CD4-positive, alpha-beta T cell treated with Interleukin-15 for 4 hours (primary cell): ENCODE measurements at places on chromosomes 5 and 9.

DNA sequence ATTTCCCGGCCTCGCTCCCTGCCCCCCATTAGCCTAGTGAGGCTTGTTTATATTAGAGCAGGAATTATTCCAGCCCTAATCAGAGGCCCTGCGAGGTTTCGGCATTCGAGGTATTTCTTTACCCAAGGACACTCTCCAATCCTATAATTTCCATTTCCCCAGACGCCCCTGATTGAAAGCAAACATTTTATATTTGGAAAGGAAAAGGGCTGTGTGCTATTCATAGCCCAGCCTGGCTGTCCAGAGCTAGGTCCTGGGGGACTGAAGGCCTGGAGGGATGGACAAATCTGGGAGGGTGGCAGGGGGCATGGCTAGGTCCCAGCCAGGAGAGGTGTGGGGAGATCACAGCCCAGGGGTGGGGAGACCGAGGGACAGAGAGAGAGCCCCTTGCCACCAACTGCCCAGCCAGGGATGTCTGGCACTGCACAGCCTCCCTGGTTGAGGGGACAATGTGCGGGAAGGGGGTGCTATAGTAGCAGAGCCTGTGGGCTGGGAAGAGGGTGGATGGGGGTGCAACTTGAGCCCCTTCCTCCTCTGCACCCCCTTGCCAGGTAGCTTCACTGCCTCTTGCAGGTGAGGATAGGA, 125.1 kb downstream of the BARX1 start:
- DNase-seq, result no peak

DNA sequence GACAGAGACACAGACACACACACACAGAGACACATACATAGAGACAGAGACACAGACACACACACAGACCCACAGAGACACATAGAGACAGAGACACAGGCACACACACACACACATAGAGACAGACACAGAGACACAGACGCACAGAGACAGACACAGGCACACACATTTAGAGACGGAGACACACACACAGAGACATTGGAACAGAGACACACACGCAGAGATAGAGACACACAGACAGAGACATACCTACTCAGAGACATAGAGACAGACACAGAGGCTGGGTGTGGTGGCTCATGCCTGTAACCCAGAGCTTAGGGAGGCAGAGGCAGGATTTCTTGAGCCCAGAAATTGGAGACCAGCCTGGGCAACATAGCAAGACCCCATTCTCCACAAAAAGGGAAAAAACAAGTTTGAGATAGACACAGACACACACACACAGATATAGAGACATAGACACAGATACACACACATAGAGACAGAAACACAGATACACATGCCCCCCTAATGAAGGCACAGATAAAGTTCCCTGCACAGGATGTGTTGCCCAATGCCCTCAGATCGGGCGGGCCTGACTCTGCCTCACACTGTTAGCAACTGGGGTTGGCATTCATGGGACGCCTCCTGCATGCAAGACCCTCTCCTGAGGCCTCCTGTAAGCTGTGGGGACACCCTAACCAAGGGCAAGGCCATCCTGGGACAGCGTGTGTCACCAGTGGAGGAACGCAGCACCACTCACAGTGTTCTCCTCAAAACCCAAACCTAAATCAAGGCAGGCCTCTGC, 3.3 kb upstream of the RALGDS start:
- no peak for DNase-seq

DNA sequence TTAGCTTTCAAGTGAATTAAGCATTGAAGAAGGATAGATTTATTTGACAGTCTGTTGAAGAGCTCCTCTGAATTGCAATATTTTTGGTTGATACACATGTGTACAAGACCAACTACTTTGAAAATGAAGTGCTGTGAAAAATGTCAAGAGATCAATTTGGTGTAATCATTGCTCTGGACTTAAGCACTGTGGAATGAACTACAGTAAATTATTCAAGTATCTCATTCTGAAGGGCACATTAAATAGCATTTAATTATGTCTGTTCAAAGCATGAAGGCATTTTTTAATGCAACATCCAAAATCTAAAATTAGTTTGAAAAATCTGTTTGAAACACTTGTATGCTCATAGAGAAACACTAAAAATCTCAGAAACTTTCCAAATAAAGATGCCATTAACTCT, 107.5 kb downstream of the CDH18 start:
- DNase-seq, result no peak

DNA sequence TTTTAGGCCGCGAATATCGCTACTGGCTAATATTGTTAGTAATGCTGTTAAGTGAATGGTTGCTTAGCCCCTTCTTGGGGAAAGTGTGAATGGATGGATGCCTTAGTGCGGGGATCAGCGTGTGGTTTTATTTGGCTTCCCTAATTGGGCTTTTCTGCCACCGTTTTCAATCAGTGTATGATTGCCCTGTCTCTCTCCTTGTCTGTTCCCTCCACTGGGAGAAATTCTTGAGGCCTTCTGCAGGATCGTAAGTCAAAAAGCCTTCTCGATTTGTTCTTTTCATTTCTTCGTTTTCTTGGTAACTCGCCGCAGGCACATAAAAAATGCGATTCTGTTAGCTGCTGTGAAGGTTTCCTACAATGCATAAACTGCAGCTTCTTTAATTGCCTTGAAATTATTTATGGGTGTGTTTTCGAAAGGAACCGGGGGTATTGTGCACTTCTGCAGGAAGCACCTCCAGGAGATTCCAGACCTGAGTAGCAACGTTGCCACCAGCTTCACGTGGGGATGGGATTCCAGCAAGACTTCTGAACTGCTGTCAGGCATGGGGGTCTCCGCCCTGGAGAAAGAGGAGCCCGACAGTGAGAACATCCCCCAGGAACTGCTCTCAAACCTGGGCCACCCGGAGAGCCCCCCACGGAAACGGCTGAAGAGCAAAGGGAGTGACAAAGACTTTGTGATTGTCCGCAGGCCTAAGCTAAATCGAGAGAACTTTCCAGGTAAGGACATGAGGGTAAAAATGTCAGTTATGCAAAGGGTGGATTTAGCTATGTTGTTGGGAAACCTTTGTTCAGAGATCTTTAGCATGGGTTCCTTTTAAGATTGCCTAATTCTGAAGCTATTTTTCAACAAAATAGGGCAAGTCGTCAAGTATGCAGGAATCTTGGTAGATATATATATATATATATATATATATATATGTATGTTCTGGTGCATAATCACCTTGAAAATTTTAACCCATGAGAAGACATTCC, 700 bp downstream of the SKP2 start:
- no peak for DNase-seq

DNA sequence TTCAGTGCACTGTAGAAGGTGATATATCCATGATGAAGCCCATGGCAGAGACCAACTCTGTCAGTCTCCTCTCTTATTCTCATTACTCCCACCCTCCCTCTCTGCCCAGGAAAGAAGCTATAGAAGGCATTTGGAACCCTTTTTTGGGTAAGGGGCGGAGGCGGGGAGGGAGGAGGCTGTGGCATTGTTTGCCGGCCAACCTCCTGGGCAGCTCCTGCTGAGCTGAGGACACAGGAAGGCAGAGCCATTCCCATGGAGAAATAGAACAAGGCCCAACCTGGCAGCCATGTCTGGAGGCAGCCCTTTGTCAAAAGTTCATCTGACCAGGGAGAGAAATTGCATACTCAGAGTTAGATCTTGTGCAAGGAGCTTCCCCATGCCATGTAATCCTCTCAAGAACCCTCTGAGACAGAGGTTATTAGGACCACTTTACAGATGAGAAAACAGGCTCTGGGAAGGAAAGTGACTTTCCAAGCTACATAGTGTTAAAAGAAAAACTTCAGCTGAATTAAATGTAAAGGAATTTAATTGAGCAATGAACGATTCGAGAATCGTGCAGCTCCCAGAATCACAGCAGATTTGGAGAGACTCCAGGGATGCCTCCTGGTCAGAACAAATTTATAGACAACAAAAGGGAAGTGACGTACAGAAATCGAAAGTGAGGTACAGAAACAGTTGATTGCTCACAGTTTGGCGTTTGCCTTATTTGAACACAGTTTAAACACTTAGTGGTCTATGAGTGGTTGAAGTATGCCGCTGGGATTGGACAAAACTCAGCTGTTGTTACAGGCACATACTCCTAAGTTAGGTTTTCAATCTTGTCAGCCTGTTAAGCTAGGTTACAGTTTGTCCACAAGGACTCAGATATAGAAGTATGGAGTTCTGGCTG, 158.6 kb downstream of the MELK start:
- no peak for DNase-seq

- peak; percentile 1 for DNase-seq
Measured at GRCh38 chr5:5886812-5887486, 464.5 kb downstream of the ICE1 start.

DNA sequence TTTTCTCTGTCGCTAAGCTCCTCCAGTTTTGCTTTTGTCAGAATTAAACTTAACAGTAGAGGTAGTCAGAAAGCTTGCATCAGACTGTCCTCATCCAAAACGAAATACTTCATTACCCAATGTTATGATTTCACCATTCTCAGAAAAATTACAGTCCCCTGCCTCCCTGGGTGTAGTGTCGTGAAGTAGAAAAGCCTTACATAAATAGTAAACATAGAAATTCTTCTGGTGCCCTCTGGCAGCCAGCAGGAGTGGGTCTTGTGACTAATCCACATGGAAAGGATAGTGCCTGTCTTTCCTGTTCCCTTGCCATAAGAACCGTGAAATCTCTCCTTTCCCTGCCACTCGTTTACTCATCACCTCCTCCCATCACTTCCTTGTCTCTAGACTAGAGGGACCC, 230.6 kb downstream of the GNA14 start:
- DNase-seq, result no peak

DNA sequence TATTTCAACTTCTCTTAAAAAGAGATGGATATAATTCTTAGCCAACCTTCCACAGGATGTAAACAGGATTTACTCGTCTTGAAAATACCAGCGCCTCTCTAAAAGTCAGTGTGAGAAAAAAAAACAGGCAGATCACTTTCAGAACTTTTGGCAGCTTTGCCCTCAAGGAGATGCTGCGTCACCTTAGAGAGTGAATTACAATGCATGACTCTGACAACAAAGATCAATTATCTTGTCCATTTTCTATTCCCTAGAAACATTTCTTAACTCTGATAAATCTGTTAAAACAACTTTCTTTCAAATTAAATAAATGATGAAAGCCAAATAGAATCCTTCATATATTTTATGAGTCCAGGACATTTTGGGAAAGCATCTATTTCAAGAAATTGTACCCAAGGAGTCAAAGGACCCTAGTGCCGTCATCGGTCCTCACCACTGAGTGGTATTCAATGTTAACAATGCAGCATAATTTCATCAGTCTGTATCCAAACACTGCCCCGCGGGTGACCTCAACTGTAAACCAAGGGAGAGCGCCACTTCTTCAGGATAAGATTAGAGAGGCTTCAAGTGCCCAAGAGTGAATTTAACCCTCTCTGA, 536.0 kb downstream of the PDE4D start:
- DNase-seq, result no peak

- no peak for DNase-seq
Measured at GRCh38 chr9:92463984-92464383, 18.3 kb downstream of the ASPN start.

- DNase-seq, result no peak
Measured at GRCh38 chr5:150305557-150305956, 2.9 kb upstream of the ARSI start.

GRCh38 chr9:100640447-100641050, 62.7 kb downstream of the CAVIN4 start:
- DNase-seq, result no peak

DNA sequence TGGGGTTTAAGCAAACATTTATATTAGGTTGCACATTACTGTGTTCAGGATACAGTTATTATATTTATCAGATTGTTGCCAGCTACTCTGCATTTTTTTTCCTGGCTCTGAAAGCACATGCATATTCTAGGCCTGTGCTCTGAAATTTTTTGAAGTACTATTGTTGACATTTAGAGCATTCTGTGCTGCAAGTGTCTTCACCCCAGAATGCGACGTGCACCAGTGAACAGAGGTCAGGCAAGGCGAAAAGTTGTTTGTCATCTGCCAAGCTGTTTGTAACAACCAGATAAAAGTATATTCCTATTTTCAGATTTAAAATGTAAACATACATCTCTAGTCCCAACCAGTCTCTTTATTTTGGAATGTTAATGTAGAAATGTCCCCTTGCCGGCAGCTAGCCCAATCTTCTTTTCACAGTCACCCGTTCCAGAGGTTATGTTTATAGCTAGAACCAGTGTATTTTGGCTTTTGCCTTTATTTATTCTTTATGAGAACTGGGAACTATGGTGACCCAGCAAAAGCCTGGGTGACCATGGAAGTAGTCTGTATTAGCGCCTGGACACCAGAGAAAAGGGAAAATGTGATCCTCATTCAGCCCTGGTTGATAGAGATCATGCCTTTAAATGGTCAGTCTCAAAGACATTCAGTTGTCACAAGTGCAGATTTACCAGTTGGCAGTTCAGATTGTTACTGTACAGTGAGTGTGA, 84.6 kb downstream of the NDUFAF2 start:
- no peak for DNase-seq

GRCh38 chr5:139635606-139636206, 12.4 kb upstream of the CXXC5 start:
- peak; percentile 28 for DNase-seq

DNA sequence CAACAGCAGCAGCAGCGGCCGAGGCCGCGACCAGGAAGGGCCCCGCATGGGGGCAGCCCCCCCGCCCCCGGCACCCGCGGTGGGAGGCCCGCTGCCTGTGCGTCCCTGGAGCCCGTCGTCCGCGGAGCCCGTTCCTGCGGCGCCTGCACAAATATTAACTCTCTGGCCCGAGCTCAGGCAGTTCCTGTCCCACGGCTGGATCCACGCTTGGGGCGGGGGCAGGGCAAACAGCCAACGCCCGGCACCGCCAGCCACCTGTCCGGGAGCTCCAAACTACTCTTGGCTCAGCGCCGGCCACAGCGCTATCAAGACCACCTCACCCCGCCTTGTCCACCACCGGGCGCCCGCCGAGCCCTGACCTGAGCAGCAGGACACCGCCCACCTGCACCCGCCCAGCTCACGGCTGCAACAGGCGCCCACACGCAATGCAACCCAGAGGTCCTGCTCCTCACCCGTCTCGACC, at the start of gene LRRC26:
LRRC26 (minus strand) TSS at position 156 of the 463 bp plus-strand sequence; CDS start at position 48, 108 bp downstream.
- DNase-seq, result no peak

- DNase-seq, result no peak
Measured at GRCh38 chr9:124365036-124365435, 50.2 kb downstream of the PSMB7 start.

DNA sequence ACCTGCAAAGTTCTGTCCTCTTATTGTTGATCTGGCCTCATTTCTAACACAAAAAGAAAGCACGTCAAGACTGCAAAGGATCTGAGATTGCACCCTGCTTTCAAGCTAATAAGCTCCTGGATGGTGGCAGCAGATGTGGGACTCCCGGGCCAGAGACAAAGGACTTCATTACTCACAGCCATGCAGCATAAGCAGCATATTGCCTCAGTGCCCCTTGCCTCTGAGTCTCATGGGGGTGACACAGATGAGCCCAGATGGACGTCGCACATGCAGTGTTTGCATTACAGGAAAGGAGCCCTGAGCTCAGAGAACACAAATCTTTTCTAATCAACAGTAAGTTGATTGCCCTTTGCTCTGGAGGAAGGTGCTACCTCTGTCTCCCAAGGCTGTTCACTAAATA, 105.0 kb downstream of the SLC28A3 start:
- no peak for DNase-seq

GRCh38 chr5:68372161-68372560, 156.6 kb downstream of the PIK3R1 start:
- no peak for DNase-seq

- no peak for DNase-seq
Measured at GRCh38 chr9:93654351-93654961, 78.1 kb downstream of the PHF2 start.
